Hindlimb muscle (tissue), 1 donor: ENCODE measurements at places on chromosomes 16 and 17.

DNA sequence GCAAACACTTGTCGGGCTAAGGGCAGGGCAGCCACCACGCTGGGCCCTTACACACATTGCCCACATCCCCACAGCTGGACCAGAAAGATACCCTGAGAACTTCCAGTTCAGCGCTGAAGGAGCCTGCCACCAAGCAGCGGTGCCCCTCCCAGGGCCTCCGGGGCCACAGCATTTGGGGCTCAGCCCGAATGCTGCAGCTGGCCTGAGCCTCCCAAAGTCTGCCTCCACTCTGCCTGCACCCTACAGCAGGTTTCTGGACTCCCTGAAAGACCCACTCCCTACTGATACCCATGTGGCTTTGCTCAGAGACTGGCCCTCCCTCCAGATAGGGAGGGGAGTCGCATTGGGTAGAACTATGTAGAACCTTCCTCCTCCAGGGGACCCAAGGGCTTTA is 1.5 kb downstream of the MCRIP1 start:
- DNase-seq: no peak

DNA sequence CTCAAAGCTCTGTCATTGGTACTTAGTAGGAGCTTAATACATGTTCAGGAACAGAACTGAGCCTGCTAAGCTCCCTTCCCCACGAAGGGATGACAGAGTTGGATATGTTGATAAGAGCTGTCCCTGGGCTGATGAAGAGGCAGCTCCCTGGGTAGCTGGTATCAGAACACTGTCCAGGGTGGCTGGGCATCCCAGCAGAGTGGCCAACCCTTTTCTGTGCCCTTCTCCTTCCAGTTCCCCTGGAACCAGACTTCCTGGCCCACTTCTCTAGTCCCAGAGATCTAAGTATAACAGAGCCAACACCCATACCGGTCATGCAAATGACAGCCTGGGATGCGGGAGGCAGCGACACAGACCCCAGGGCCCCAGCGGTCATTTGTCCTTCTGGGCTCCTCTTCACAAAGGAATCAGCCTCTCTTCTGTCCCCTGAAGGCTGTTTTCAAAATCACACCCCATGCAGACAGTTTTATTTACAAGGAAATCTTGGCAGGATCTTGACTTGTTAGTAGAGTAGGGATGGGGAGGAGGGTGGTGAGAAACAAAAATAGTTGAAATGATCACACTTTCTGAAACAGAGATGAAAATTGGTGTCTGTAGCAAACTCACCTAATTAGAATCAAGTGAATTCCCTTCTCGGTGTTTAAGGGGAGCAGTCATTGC is 1.4 kb upstream of the RHBDL3 start:
- DNase-seq: no peak

DNA sequence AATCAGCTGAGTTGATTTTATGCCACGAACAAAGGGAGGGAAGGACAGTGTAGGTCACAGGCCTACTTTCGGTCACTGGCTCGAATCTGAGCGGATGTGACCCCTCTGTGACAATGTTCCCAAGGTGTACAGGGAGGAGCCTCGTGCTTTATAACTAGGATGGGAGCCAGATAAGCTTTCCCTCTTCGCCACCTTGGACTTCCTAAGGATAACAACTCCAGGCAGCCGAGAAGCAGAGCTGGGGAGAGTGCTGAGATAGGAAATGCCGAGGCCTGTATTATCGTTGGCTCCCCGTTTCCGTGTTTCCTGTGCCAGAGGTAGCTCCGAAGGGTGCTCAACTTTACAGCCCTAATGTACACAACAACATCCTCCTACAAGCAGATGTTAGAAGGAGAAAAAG is 217.8 kb upstream of the IRX3 start:
- no peak for DNase-seq

GRCh38 chr17:63647065-63647725 is 25.0 kb downstream of the MAP3K3 start:
- DNase-seq: no peak

GRCh38 chr16:9511389-9511788 is 419.9 kb downstream of the HAPSTR1 start:
- no peak for DNase-seq

DNA sequence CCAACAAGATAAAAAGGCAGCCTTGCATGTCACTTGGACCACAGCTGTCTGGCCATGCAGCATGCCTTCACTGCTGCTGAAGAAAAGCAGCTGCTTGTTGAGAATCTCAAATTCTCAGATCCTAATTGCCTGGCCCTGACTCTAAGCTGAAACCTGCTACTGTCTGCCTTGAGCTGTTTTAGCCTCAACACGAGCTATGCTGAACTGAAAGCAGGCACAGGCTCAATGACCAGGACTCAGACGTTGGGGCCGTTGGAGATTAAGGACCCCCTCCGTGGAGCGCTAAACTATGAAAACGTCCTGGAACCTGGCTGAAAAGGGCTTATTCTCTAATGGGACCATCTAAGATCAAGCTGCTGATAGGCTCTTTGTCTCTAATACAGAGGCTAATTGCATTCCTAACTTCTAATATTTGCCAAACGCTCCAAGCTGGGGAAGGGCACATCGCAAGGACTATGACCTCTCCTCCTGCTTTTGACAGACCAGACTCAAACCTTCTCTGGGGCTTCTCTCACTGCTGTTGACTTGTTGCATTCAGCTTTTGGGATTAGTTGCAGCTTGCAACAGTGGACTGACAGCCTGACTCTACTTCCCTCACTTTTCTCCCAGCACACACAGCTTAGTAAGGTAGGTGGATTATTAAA is 4.6 kb upstream of the PLK1 start:
- DNase-seq: no peak

- DNase-seq: no peak
Measured at GRCh38 chr16:25868706-25869370, 177.1 kb downstream of the HS3ST4 start.

DNA sequence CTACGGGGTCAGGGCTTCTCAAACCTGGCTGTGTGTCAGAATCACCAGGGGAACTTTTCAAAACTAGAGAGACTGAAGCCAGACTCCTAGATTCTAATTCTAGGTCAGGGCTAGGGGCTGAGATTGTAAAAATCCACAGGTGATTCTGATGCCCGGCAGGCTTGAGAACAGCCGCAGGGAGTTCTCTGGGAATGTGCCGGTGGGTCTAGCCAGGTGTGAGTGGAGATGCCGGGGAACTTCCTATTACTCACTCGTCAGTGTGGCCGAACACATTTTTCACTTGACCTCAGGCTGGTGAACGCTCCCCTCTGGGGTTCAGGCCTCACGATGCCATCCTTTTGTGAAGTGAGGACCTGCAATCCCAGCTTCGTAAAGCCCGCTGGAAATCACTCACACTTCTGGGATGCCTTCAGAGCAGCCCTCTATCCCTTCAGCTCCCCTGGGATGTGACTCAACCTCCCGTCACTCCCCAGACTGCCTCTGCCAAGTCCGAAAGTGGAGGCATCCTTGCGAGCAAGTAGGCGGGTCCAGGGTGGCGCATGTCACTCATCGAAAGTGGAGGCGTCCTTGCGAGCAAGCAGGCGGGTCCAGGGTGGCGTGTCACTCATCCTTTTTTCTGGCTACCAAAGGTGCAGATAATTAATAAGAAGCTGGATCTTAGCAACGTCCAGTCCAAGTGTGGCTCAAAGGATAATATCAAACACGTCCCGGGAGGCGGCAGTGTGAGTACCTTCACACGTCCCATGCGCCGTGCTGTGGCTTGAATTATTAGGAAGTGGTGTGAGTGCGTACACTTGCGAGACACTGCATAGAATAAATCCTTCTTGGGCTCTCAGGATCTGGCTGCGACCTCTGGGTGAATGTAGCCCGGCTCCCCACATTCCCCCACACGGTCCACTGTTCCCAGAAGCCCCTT is 10.9 kb downstream of the STH start:
- DNase-seq: no peak

DNA sequence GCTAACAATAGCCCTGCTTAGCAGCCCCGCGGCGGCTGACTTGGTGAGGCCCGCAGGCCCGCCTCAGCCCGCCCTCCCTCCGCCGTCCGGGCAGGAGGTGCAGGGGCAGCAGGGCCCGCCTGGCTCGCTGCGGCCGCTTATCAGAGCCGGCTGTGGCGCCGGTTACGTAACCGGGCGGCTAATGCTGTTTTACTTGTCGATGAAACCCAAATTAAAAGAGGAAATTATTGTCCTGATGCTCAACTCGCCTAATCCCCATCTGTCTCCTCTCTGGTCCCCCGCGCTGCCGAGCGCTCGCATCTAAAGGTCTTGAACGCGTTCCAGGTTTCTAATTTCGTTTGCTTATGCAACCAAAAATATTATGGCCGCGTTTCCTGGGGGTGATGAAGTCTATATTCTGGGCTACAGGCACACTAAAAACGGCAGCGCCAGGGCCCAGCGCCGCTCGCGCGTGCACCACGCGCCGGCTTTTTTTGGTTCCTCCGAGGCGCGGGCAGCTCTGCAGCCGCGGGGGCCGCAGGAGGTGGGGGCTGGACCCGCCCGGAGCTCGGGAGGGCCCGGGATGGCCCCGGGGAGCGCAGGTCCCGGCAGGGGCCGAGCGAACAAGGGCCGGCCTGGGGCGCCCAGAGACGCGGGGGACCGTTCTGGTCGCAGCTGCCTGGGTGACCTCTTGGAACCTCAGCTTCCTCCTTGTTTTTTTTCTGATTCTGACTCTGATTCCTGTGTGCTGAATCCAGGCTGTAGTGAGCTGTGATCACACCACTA is 65.2 kb upstream of the TOB1 start:
- DNase-seq: peak; percentile 80

DNA sequence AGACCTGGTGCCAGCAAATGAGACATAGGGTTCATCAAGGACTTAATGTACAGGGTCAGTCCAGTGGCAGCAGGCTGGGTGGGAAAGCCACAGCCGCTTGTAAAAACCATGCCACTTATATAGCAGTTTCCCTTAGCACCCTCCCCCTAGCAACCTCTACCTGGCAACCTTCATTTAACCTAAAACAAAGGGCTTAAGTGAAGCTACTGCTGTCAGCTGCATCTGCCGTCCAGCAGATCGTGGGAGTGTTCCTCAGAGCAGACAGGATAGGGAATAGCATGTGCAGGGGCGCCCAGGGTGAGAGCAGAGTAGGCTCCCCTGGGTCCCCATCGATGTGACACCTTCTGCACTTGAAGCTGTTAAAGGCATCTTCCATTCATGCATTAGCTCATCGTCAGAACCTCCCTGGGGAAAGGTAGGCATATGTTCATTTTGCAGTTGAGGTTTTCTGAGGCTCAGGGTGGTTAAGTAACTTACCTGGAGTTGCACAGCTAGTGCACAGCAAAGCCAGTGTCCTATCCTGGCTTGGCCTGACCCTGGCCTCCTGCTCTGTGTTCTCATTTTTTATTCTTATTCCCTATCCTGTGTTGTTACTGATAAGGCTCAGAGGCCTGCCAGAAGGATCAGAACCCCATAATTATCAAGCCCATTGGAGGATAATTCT is 112.5 kb downstream of the SOCS1 start:
- DNase-seq: no peak

DNA sequence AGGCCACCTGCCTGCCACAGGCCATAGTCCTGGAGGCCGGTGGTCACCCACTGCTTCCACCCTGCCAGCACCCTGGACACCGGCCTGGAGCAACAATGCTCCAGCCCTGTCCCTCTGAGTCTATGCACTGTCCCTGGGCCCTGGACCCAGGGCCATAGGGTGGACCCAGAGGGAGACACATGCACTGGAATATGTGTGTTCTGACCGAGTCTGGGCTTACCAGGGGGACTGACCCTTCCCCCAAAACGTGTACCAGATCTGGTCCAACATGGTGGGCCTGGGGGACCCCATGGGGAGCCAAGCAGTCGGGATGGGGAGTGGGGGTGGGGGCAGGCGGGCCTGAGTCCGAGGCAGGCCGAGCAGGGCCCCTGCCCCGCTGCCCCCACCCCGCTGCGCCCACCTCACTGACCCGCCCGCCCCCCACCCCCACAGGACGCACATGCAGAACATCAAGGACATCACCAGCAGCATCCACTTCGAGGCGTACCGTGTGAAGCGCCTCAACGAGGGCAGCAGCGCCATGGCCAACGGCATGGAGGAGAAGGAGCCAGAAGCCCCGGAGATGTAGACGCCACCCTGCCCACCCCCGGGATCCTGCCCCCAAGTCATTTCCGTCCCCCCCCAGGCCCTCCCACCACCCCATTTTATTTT is 357.4 kb downstream of the SEC14L1 start:
- no peak for DNase-seq

DNA sequence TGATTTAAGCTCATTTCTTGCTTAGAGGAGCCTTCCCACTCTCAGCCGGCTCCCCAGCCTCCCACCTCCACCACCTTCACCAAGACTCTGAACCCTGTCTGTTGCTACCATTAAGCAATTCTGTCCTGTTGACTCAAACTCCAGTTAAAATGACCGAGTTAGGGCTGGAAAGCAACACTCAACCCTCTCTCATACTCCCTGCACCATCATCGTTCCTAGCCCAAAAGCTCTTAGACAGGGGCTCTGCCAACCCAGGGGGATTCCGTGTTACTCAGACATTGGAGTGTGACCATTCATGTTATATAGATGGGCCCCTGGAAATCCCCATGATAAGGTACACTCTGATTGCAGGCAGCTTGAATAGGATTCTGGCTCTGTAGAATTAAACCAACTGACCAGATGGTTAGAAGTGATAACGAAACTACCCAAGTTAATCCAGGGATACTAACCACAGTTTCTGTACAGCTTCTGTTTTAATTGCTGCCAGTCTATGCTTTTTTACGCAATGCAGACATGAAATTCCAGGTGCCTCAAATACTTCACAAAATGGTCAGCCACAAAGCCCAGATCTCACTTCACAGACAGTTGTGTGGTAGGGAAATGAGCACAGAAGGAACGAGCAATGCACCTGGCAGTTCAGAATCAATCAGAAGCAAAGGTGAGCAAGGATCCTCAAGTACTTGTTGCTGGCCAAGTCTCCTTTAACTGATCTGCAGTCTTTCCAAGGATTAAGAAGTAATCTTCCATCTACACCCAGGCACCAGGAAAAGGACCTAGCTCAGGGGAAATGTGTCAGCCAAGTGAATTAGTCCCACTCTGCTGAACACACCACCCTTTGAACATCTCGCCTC is 2.1 kb downstream of the SSTR2 start:
- no peak for DNase-seq

DNA sequence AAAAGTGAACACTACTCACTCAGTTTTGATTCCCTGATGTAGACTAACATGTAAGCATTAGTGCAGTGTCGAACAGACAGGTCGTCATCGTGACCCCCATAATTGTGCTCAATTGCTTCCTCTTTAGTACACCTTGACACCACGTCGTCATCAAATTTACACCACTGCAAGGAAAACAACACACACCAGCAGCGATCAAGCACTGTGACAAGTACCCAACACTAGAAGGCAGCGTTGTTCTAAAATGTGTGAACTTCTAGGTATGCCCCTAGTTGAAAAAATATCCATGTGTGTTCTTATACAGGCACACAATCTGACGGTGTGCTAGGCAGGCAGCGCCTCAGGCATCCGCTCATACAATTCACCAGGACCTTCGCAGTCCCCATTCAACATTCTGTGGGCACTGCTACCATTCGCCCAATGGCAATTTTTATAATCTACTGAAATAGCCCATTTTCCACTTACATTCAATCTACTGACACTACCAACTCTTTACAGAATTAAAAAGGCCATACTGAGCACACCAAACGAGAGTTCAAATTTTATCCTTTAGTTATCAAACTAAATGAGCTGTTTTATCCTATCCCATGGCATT is 23.1 kb downstream of the LITAFD start:
- no peak for DNase-seq

- DNase-seq: no peak
Measured at GRCh38 chr17:57234739-57235092, 21.6 kb upstream of the MSI2 start.

GRCh38 chr16:73215678-73216377 is 167.9 kb upstream of the ZFHX3 start:
- DNase-seq: no peak
